B cell (primary cell): ENCODE measurements at places on chromosomes 1 and 21. TPM values are rescaled to one million over a fixed set of nuclear protein-coding genes. Genes with fewer than 3 reads are reported as not detected.

- H3K36me3 ChIP-seq, result no peaks in the 10 kb centered on the region
- H3K27ac ChIP-seq, result no peak overlapping the region
- H3K4me1 ChIP-seq, result no peaks in the 10 kb centered on the region
These were observed 184.5 kb downstream of the CHRM3 start for GRCh38 chr1:239570878-239571277.

DNA sequence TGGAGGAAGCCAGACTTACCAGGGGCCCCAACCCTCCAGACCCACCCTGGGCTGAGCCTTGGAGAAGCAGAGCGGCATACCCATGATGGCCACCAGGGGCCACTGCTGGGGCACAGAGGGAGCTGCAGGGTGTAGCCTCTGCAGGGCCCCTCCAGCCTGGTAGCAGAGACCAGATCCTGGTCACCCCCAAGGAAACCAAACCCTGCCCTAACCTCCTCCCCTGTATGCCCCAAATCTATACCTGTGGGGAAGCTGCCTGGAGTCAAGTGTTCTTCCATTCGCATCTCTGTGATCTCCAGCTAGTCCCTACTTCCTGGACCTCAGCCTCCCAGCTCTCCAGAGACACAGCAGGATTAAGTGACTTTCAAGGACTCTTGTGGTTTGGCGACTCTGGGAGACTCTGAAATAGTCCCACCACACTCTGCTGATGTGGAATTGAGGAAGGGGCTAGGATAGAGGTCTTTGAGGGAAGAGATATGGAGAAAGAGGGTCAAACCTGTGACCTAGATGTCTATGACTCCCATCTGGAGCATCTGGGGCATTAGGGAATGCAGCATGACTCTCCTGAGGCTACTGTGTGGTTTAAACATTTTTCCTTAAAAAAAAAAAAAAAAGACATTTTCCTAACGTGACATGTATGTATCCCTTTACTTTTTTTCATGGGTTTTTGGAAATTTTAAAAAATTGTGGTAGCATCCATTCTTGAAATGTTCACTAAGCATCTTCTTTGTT lies 119.2 kb upstream of the IPO9 start:
- H3K27ac ChIP-seq, result no peak overlapping the region
- no peaks in the 10 kb centered on the region for H3K36me3 ChIP-seq
- no peaks in the 10 kb centered on the region for H3K27me3 ChIP-seq
- H3K4me3 ChIP-seq, result no peak overlapping the region
- no peaks in the 10 kb centered on the region for H3K4me1 ChIP-seq
- peak; percentile 68 for DNase-seq

GRCh38 chr1:174940646-174941175 lies 59.0 kb upstream of the CACYBP start:
- H3K27ac ChIP-seq, result no peak overlapping the region
- no peaks in the 10 kb centered on the region for H3K36me3 ChIP-seq
- DNase-seq, result no peak
- H3K4me3 ChIP-seq, result no peak overlapping the region

DNA sequence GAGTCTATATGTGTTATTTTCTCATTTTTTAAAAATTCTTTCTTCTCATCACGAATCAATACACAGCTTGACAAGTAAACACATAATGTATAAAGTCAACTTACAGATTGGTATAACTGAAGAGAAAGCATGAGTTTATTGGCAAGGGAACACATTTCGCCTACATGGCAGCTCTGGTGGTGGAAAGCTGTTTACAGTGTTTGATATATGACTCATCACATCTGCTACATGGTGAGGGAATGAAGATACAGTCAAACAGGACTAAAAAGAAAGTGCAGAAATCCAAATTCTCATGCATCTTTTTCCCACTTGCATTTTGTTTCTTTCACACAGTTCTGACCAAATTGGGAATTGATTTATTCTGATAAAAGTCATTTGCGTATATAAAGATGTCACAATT lies 122.2 kb upstream of the ADGRL4 start:
- DNase-seq, result no peak
- no peaks in the 10 kb centered on the region for H3K36me3 ChIP-seq
- no peak overlapping the region for H3K4me3 ChIP-seq
- H3K27ac ChIP-seq, result no peak overlapping the region
- no peaks in the 10 kb centered on the region for H3K27me3 ChIP-seq

- no peaks in the 10 kb centered on the region for H3K36me3 ChIP-seq
- no peaks in the 10 kb centered on the region for H3K4me1 ChIP-seq
- H3K27ac ChIP-seq, result no peak overlapping the region
- no peak for DNase-seq
These were observed 139.1 kb downstream of the PEX14 start for GRCh38 chr1:10613861-10614260.

GRCh38 chr1:171966426-171967220 lies 125.3 kb downstream of the DNM3 start:
- no peak overlapping the region for H3K27ac ChIP-seq
- H3K27me3 ChIP-seq, result no peaks in the 10 kb centered on the region
- H3K4me1 ChIP-seq, result no peaks in the 10 kb centered on the region
- no peak overlapping the region for H3K4me3 ChIP-seq

DNA sequence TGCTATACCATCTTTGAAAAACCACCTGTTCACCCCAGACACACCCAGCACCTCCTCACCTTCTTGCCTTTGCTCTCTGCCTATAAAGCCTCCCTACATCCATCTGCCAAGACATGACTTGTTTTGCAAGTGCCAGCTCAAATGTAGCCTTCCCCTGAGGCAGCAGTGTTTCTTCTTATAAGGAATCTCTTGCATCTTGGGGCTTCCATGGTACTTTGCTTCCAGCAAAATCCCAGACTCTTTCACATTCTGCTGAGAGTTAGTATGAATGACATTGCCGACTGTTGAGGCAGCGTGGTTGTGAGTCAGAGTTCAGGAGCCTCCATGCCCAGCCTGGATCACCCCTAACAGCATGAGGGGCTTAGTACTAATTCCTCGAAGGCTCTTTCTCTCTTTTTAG lies 217.4 kb upstream of the RUNX1 start:
- DNase-seq, result no peak
- H3K27me3 ChIP-seq, result no peaks in the 10 kb centered on the region
- H3K4me1 ChIP-seq, result no peaks in the 10 kb centered on the region
- H3K27ac ChIP-seq, result no peak overlapping the region

DNA sequence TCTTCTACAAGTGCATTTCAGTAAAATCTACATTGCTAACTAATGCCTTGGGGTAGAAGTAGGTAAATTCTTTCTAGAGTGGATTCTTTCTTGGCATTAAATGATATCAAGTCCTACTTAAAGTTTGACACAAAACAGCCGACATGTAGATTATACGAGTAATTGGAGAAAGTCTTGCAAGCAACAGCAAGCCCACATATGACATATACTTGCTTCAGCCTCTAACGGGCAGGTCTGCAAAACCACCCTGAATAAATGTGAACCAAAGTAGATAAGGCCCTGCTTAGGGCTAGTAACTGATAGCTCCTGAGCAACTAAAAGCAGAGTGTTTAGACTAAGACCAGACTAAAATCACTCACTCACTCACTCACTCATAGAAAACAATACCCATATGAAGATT lies 203.2 kb downstream of the LTN1 start:
- no peaks in the 10 kb centered on the region for H3K36me3 ChIP-seq
- no peak overlapping the region for H3K27ac ChIP-seq
- H3K4me3 ChIP-seq, result no peak overlapping the region
- no peaks in the 10 kb centered on the region for H3K27me3 ChIP-seq
- DNase-seq, result no peak
- H3K4me1 ChIP-seq, result no peaks in the 10 kb centered on the region

GRCh38 chr21:18725653-18726052 lies 322.1 kb upstream of the TMPRSS15 start:
- DNase-seq, result no peak
- no peaks in the 10 kb centered on the region for H3K4me1 ChIP-seq
- no peak overlapping the region for H3K4me3 ChIP-seq
- no peaks in the 10 kb centered on the region for H3K36me3 ChIP-seq

- H3K4me3 ChIP-seq, result no peak overlapping the region
- no peaks in the 10 kb centered on the region for H3K36me3 ChIP-seq
- no peaks in the 10 kb centered on the region for H3K4me1 ChIP-seq
- H3K27ac ChIP-seq, result no peak overlapping the region
These were observed 151.6 kb downstream of the SDCCAG8 start for GRCh38 chr1:243407284-243408018.

The PM20D1 gene
- 2.3 and 3.3 TPM in 2 replicates for total RNA-seq

The DIO1 gene
- total RNA-seq, result not detected in 2 replicates

The SEMA4A gene
- total RNA-seq, result 6.4 and 9.2 TPM in 2 replicates

The TCHH gene
- total RNA-seq, result not detected in 2 replicates

The SPRR2B gene
- not detected in 2 replicates for total RNA-seq
